Fibroblast of skin of scalp (primary cell): ENCODE measurements at places on chromosomes 3 and 15.

- no peak for DNase-seq
Measured at GRCh38 chr15:67061811-67062368, 3.5 kb upstream of the SMAD3 start.

DNA sequence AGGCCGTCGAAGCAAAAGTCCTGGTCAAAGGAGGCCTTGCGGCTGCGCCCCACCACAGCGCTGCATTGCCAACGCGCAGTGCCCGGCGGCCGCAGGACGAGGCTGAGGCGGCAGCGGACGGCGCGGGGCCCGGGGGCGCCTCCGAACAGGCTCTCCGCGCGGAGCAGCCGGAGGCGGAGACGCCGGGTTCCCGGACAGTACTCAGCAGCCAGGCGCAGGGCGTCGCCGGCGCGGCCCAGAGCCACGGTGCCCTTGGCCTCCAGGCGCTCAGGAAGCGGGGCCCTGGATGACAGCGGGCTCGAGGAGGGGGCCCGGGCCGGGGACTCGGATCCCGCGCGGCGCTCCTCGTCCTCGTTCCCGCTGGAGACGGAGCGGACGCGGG lies 1.1 kb downstream of the C2CD4B start:
- peak; percentile 9 for DNase-seq

DNA sequence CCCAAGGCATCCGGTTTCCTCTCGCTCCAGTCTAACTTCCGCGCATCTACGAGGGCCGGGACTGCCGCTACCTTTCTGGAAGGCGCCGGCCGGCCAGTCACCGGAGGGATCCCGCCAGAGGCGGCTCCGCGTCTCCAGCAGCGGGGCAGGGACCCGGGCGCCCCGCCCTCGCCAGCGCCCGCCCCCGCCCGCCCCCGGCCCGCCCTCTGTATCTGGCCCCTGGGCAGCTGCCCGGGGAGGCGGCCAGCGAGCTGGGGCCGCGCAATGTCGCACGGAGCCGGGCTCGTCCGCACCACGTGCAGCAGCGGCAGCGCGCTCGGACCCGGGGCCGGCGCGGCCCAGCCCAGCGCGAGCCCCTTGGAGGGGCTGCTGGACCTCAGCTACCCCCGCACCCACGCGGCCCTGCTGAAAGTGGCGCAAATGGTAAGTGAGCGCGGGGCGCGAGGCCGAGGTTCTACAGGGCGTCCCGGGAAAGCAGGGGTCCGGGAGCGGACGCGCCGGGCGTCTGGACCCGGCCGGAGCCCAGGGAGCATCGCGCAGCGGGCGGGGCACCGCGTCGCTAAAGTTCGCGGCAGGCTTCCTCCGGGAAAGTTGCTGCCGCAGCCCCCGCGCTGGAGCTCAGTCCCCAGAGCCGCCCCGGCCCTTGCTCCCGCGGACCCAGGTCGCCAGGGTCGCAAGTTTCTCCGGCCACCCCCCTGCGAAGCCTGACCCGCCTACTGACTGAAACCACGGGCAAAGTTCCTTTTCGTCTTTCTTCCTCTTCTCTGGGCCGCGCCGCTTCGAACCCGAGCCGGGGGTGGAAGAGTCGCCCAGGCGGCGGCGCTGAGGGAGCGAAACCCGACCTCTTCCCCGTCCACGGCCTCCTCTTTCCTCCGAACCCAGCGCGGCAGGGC lies at the start of gene CMTM7:
TSS of gene CMTM7 (plus strand) at position 211 of the 893 bp plus-strand sequence. CDS start at position 265, 54 bp downstream.
- peak; percentile 61 for DNase-seq

DNA sequence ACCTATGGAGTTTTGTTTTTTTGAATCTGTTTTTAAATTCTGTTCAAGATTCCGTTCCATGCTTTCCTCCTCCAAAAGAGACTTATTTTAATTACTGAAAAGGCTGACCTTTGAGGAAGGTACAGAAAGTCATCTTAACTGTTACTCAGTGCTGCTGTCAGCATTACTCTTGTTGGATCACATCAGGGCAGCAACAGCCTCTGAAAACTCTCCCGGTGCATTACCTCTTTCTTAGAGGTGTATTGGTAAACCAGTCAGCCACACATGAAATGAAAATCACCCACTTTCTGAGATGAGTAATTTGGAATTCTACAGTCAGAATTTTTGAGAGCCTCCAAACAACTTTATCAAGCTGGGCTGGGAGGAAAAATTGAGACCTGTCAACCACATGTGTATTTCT lies 88.5 kb upstream of the LIMD1 start:
- no peak for DNase-seq

DNA sequence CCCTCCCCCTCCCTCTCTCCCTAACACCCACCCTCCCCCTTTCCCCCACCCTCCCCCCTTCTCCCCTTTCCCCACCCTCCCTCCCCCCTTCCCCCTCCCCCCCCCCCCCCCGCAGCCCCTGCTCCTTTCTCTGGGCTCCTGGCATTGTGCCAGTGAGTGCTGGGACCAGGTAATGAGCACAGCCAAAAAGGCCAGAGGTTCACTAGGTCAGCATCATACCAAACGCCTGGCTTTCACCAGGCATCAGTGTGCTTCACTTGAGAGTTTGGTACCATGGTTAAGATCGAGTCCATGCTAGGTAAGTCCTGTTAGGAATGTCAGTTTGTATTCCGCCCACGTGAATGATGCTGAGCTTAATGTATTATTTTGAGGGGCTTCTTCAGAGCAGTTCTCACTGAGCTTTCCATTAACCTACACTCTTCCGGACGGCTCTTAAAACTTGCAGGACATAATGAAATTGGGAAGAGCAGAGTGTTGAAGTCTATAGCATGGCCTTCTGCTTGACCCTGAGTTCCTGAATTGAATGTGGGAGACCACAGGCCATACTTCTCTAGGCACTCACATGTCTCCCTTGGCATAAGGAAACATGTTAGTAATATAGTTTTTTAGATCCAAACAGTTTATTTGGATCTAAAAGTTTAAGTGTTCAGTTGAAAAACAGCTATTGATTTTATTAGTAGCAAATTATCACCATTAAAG lies 45.6 kb downstream of the SENP2 start:
- DNase-seq: no peak

DNA sequence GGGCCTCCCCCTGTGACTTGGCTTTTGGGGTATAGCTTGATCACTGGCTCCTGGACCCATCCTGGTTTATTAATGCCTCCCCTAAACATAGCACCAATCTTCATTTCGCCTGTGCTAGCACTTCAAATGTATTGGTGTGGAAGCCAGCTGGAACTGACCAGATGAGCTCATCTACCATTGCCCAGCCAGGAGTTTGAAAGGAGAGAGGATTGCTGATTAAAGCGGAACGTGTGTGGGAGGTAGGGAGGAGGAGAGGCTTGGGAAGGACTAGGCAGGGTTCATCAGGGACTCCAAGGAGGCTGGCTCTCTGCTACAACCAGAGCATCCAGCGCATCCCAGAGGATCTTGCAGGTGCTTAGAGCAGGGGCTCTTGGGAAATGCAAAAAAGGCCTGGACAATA lies 34.4 kb upstream of the TLE3 start:
- no peak for DNase-seq

DNA sequence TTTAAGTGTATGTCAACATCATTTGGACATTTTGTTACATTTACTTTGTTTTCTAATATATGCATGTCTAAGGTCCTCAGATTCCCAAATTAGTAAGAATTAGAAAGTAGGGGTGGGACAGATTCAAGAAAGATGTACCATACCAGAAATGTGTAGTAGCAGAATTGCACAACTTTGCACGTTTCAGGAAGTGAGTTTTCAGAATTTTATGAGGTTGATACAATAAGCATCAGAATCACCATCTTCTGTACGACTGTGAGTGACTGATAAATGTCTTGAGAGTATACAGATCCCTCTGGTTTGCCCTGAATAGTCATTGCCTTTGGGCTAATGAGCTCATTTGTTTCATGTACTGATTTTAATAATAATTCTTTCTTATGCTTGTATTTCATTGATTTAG lies 9.3 kb downstream of the ARIH2 start:
- DNase-seq: no peak
